Right lobe of liver (tissue), 6 donors: ENCODE measurements at places on chromosomes 3 and 15.

- DNase-seq: no peak
Measured at GRCh38 chr3:137987723-137988122, 22.2 kb upstream of the CLDN18 start.

DNA sequence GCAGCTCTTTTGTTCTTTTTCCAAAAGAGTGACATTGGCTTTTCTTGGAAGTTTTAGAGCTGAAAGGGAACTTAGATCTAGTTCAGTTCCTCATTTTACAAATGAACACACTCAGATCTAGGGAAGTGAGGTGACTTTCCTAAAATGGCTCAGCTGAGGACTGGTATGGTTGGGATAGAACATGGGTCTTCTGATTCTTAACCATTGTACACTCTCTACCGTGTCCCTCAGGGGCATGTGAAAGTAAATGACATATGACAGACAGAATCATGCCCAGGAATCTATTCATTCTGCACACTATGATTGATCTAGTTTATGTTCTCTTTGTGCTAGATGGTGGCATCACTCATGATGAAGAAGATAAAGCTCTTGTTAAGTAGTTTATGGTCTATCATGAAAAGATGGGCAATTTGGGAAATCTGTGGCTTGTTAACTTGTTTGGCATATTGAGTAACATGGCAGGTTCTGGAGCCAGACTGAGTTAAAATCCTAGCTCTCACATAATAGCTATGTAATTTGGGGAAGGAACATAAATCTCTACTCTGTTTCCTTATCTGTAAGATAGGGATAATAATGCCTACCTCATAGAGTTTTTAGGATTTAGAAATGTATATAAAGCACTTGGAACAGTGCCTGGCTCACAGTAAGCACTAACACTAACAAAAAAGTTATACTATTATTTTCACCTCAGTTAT lies 30.9 kb downstream of the UBE2E1 start:
- no peak for DNase-seq

GRCh38 chr3:140898340-140899180 lies 43.1 kb upstream of the SLC25A36 start:
- no peak for DNase-seq

DNA sequence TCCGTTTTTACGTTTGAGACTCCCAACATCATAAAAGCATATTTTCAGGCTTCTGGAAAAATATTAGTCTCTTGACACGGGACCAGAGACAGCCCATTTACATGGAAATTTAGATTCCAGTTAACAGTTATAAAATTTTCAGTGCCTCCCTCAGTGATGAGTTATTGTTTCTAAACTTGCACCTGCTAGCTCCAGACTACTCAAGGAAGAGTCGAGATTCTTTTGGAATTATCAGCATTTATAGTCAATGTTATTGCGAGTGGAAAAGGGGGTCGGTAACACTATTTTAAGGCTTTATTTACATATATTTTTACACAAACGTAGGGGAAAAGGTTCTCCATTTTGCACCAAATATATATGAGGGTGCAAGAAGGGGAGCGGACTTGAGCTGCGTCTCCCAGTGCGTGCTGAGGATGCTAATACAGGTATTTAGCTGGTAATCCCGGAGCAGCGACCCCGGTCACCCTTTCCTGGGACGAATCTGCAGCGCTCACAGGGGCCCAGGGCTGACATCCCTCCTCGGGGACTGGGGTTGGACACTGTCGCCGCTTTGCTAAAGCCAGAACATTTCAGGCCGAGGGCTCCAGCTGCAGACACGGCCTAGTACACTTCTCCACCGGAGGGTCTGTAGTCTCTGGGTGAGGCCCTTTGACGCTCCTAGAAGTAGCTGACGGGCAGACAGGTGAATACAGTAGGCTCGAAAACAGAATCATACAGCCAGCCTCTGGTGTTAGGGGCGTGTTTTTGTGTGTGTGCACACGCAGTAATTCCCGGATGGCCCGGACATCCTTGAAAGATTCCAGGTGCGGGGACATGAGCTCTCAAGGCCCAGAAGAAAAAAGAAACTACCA lies 729 bp upstream of the ZBTB11 start:
- DNase-seq: no peak

- no peak for DNase-seq
Measured at GRCh38 chr3:127483005-127483641, 107.4 kb downstream of the TPRA1 start.

DNA sequence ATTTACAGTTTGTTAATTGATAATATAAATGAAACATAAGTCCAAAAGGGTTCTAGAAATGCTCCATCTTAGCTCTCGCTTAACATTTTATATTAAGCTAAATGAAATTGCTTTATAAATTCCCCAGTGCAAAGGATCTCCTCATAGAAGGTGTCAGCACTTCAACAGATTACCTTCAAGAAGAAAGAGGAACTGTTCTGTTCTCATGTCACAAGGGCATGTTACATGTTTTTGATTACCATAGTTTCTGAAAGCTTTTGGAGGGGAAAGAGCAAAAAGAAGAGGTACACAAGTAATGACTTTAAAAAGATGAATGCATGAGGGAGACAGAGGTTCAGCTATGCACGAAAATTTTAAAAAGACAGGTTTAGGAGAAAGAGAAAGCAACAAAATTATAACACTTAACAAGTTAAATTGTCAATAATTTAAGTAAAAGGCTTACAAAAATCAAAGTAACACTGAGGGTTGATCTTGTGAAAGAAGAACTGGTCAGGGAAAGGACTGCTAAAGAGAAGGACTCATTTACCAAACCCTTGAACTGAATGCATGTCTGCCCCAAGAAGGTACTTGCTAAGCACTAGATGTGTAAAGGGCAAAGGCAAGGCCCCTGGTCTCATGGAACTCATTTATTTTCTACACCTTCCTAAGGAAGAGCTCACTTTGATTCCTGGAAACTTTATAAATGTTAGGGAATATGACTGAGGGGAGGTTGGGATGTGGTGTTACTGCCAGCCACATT lies 45.1 kb downstream of the CCDC191 start:
- no peak for DNase-seq

DNA sequence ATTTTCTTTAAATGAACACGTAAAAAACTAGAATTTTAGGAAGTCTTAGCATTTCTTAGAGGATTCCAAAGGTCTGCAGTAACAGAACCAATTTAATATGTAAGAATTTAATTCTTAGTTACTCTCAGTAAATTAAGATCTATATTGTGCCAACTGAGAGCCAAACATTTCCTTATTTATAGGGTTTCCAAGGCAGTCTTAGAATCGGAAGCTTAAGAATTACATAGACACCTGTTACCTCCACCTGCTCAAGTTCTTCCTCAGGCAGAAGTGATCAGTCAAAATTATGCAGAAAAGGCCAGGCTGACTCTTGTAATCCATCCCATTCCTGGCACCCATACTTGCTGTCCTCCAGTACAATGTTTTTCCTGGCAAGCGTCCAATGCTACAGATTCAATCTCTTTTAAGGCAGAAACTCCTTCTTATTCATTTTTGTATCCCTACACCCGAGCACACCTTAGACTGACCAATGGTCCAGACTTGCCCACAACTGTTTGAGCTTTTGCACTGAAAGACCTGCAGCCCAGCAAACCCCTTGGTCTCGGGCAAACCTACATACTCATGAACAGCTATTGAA lies 64.3 kb downstream of the NCEH1 start:
- DNase-seq: no peak

DNA sequence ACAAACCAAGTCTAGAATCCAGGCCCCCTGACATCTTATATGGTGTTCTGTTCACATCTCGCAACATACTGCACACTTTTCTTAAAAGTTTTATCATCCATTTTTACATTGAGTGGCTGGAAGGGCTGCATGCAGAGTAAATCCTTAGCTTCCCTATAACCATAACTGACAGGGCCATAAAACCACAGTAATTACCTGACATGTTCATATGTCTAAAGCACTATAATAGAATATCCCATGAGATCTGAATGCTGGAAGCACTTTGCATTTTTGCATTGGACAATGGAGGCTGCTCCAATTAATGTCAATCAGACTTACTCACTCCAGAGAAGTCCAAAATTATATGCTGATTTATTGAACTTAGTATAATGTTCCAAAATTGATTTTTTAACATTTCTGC lies 86.6 kb upstream of the HES1 start:
- DNase-seq: no peak

DNA sequence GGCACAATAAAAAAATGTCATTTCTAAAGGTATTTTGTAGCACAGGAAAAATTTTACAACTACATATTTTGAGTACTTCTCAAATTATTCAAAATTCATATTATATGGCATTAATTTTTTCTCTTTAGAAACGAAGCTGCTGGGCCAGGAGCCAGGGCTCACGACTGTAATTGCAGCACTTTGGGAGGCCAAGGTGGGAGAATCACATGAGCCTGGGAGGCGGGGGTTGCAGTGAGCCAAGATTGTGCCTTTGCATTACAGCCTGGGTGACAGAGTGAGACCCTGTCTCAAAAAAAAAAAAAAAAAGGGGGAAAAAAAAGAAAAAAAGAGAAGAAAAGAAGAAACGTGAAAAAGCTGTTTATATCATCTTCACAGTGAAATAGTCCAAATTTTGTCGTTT lies 62.0 kb downstream of the CADM2 start:
- no peak for DNase-seq

GRCh38 chr3:86973440-86973839 lies 17.5 kb downstream of the VGLL3 start:
- no peak for DNase-seq

DNA sequence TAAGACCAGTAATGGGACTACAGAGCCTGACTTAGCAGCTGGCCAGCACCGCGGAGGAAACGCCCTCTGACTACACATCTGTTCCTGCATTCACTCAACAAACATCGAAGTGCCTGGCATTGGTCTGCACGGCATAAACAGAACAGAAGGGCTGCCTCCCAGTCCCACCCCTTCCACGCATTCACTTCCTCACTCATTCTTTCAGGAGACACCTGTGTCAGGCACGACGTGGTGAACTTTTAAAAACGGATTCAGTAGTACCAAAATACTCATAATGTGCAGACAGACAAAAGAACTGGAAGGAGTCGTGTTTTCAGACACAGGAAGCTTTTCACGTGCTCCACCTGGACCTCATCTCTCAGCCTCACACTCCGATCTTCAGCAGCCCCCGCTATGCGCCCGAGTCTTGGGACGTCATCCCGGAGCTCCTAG lies 123.3 kb downstream of the XXYLT1 start:
- DNase-seq: no peak

DNA sequence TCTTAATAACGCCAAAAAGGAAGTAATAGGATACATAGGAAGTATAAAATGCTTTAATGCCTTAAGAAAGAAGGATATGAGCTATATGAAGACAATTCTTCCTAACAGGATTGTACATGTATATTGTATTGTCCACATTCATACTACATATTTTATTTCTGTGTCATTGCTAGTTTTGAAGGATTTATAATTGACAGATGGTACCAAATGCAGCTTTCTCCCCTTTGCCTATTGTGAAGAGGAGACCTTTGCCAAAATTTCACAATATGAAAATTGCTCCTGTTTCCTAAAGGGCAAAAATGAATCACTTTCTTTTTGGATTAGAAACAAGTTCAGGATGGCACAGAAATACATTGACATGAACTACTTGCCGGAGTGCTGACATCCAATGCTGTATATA lies 34.8 kb upstream of the EOMES start:
- DNase-seq: no peak

- DNase-seq: no peak
Measured at GRCh38 chr3:73271-73670, 123.3 kb upstream of the CHL1 start.

DNA sequence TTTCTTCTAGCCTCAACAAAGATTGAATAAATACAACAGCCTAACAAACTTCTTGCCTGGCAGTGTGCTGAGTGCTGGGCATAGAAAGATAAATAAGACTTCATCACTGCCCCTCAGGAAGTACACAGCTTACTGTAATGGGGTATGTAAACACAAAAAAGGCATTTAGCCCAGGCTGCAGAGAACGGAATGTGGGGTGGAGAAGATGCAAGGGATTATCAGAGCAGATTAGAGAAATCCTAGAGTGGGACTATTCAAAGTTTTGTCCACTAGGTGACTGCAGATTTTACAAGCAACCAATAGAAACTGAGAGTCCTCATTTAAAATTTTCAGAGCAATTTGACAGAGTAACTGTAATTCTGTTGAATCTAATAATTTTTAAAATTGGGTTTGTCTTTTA lies 35.4 kb upstream of the TSC22D2 start:
- DNase-seq: no peak

DNA sequence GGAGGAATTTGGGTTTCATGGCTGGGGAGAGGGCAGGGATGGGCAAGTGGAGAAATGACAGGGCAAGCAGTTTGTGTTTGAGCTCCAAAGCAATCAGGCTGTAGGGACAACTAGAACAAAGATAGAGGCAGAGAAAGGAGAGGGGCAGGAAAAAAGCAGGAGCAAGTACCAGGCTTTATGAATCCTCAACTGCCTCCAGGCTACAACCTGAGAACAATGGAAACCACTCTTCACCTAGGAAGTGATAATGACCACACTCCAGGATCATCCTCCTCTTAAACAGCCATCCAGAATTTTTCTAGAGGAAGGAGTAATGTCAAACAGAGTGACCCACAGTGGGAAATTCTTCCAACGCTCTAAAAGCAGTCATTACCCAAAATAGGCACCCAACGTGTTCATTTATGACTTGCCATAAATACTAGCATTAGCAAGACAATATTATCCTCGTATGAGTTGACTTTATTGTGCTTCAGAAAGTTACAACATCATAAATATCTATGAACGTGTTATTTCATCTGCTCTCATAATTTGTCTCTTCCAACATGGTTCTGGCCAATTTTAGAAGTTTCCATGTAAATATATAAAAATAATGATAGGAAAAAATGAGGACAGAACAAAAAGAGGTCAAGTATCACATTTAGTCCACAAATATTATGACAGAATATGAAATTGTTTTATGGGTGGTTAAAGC lies 50.5 kb downstream of the TNFAIP8L3 start:
- no peak for DNase-seq

DNA sequence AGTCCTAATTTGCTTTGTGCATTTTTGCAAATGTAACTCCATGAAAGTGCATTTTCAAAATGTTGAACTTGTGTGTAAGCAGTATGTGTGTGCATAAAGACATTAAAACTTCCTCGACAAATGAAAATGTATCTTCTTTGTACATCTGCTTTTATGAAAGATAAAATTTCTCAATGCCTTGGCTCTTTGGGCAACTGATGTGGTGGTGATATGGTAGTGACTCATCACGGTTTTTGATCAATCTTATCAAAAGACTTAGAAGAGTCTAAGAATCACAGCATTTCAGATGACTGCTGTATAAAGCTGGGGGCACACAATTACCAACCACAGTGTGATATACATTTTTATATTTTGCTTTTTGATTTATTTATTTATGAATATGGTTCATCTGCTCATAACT lies 5.4 kb upstream of the MASP1 start:
- no peak for DNase-seq

DNA sequence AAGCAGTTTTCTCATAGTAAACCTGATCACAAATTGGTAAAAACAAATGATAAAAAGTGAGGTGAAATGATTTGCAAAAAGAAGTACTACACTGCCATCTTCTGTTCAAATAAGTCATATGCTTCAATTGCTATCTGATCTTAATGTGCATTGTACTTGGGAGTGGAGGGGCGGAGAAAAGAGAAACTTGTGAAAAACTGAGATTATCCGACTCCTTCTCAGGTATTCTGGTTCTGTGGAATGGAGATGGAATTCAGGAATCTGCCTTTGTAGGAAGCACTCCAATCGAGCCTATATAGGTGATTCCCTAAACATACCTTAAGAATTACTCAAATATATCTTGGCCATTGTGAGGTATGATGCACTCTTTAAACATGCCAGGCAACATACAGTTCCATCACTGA lies 180.6 kb downstream of the CHL1 start:
- DNase-seq: no peak

GRCh38 chr3:18648159-18648558 lies 223.0 kb upstream of the SATB1 start:
- no peak for DNase-seq

- DNase-seq: no peak
Measured at GRCh38 chr15:87648278-87648677, 608.3 kb downstream of the NTRK3 start.

GRCh38 chr15:58165661-58166060 lies 27.5 kb downstream of the AQP9 start:
- peak; percentile 74 for DNase-seq
